ENCODE measurements at places on chromosomes 3 and 15.

DNA sequence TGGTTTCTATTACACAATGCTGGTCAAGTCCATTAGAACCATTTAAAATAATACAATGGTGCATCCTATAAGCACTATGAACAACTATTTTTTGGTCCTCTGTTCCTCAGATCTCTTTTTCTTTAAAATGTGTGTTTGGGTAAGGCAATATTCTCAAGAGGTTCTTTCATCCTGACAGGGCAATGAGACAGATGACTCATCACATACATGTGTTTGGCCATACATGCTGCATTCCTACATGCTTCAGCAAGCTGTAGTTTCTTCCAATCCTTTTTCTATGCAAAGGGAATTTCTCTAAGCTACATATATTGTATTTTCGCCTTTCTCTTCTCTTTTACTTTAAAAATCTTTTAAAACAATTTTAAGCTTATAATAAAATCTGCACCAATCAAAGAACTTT lies 52.7 kb downstream of the OTOL1 start:
- DNase-seq = no peak

DNA sequence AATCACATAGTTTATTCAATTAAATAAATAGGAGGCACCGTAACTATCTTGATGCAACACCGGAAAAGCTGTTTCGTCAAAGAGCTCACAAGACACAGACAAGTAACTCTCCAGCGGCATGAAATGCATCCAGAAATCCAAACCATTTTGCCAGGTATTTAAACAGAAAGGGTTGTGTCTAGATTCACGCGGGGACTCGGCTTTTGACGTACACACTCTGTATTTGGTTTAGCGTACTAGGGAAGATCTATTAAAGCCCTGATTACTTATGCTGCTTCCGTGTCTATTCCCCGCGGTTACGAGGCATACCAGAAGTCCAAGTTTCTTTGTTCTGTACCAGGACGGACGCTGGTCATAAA lies 718 bp downstream of the BNIP2 start:
- DNase-seq = no peak

GRCh38 chr15:66084704-66085103 lies 168.8 kb downstream of the MEGF11 start:
- no peak for DNase-seq

GRCh38 chr3:141710121-141710520 lies 28.0 kb upstream of the RNF7 start:
- DNase-seq = no peak

DNA sequence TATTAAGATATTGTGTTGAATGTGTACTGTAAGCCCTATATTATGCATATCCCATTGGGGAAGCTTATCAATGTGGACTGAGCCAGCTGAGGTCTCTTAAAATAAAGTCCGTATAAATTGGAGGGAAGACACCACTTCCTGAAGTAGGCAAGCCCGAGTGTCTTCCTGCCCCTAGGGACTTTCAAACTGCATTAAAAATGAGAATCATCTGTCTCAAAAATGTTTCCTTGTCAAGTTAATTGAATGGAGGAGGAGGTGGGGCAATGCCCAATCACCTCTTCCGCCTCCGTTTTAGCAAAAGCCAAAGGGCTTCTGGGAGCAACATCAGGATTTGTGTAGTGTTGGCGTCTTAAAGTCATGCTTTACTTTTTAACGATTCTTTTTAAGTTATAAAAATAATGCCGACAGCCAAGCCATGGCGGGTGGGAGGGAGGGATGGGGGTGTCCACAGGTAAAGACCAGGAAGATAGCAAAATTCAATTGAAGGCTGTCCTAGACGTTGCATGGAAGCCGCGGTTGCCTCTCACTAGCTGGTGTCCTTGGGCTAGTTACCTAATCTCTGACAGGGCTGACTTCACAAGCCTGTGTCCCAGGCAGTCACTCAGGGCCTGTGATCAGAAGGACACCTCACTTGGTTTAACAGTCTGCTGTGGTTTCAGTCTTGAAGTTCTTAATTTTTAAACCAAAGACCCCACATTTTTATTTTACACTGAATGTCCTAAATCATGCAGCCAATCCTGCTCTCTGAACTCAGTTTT lies 524.9 kb upstream of the PROK2 start:
- no peak for DNase-seq

DNA sequence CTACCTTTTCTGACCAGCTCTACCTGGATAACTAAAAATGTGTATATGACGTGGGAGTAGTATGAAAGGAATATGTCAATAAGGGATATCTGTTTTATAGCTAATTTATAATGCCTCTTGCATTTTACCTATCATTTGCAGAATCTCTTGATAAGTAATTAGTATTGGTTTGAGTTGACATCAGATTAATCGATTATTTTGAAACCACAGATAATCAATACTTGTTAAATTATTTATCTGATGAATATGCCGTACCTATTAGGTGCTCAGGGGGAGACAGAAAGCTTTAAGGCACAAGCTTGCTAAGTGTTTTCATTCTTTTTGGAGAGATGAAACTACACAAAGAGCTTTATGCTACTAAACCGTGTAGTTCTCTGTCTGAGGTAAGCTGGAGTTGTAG lies 24.3 kb downstream of the NR1D2 start:
- DNase-seq = no peak

DNA sequence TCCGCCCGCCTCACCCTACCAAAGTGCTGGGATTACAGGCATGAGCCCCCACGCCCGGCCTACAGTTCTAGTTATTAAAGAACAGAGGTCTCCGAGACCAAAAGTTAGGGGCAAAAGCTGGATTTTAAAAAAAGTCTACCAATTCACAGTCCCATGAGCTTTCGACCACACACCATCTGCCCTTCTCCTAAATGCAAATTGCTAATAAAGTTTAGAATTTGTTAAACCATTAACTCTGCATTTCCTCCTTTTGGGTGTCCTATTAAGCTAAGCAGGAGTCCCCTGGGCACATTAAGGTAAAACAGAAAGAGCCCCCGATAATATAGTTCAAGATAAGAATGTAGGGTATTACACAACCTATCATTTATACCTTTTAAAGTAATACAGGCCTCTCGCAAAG lies 322.7 kb downstream of the FOXP1 start:
- DNase-seq = no peak

DNA sequence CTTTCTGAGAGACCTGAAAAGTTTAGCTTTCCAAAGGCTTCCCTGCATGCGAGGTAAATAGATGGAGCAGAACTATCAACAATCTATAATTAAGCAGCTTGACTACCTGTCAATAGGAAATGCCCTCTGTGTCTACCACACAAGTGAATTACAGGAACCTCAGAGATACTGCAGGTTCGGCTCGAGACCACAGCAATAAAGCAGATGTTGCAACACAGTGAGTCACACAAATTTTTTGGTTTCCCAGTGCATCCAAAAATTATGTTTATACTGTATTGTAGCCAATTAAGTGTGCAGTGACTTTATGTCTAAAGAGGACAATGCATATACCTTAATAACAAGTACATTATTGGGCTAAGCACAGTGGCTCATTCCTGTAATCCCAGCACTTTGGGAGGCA lies 252.0 kb downstream of the UBE2E2 start:
- no peak for DNase-seq

- DNase-seq = no peak
These were observed 75.9 kb upstream of the CADPS start for GRCh38 chr3:62951037-62951613.

DNA sequence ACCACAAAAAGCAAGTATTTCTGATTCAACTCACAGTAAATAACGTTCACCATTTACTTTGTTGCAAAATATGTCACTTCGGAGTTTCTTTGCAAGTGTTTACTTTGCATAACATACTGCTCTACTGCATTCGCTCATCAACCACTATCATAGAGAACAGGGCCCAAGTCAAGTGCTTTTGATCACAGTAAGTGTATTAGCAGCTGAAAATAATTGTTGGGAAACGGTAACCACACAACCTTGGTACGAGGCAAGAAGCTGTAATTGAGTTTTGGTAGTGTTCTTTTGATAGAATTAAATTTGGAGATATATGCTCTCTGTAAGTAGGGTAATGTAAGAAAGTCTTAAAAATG lies 80.1 kb downstream of the SATB1 start:
- DNase-seq = no peak

DNA sequence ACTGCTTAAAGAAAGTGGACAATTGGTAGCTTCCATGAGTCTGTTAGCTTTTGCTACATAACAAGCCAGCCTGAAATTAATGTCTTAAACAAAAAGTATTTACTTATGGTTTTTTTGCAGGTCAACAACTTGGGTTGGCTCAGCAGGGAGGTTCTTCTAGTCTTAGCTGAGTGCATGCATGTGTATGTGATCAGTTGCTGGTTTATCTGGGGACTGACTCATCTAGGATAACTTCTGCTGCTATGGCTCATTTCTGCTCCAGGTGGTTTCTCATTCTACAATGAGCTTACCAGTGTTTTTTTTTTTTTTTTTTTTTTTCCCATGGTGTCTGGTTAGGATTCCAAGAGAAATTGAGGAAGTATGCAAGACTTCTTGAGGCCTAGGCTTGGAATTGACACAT lies 244.7 kb downstream of the NSUN3 start:
- no peak for DNase-seq

DNA sequence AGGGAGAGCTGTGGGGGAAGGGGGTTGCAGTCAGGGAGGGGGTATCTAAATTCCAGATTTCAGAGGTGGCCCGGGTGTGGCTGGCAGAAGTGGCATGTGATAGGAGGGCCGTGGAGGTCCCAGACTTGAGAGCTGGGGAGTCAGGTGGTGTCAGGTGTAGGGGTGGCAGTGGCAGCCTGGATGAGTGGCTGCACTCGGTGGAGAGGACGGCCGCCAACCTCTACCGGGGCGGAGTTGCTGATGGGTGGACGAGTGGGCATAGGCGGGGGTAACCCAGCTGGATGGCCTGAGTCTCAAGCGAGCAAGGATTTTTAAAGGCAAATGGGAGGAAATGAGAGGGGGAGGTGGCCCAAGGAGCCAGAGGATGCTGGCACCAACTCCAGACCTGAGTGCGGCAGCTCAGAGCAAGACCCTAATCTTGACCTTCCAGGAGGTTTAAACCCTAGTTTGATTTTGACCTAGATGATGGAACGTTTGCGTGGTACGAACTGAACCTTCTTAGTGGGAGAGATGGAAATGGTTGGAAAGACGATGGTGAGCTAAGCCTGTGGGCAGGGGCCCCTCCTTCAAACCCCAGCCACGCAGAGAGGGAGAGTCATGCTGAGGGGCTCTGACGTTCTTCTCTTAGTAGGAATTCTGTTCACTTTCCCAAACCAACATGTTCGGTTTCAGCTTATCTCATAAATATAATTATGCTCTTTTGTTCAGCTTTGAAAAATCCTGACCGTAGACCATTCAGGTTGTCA lies 8.0 kb downstream of the TRAK1 start:
- no peak for DNase-seq

DNA sequence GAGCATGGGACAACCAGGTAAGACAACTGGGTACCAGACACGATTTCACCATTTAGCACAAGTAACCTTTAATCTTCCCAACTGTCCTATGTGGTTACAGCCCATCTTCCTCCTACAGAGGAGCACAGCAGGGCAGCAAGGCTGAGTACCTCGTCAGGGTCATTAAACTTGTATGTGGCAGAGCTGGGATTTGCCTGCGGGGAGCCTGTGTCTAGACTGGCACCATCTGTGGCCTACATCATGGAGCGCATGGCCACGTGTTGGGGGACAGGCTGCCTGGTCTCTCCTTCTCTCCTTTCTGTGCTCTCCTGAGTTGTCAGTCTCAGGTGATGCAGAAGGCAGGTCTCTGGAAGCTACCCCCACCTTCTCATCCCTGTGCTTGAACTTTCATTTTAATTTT lies 32.2 kb downstream of the GOLGA6A start:
- DNase-seq = no peak

GRCh38 chr15:43484455-43484854 lies 8.5 kb downstream of the TP53BP1 start:
- DNase-seq = no peak

DNA sequence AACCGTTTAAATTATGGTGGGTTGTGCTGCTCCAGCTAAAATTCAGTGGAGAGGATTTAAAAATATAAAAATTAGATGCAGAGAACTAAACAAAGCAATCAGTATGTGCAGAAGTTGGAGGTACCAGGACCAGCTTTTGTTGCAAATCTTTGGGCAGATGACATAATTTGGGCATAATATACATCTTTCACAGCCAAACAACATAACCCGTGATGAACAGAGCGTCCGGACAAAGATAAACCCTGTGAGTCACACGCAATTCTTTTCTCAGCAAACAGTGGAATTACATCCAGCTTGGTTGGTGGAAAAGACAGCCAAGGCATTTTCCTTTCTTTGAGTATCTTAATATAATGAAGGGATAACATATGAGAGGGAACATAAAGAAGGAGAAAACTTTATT lies 419.4 kb upstream of the ADAMTS9 start:
- DNase-seq = no peak

DNA sequence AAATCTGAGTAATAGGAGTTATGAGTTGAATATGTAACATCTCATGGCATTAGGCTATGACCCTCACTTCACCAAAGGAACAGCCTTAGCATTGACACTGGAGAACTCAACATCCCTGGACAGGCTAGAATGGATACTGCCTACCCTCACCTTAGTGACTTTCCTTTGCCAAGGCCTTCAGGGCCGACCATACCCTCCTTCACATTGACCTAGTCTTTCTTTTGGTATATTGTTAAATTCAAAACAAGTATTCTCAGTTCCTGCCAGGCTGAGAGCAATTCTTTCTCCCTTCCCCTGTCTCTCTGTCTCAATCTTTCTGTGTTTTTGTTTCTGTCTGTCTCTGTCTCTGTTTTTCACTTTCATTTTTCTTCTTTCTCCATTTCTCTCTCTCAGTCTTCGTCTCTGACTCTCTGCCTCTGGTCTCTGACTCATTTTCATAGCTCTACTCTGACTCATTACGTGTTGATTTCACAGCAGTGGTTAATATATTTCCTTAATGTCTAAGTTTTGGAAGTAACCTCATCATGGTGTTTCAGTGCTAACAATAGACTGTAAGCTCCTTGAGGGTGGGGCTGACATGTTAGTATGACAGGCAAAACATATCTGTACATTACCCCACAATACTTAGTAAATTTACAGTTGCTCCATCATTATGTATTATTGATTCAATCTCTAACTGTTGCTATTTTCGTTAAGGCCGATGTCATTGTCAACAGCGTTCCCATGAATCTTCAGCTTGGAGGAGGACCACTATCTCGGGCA lies 32.5 kb downstream of the PARP15 start:
- DNase-seq = peak; percentile 66

GRCh38 chr3:106341087-106341486 lies 472.3 kb upstream of the CBLB start:
- no peak for DNase-seq

DNA sequence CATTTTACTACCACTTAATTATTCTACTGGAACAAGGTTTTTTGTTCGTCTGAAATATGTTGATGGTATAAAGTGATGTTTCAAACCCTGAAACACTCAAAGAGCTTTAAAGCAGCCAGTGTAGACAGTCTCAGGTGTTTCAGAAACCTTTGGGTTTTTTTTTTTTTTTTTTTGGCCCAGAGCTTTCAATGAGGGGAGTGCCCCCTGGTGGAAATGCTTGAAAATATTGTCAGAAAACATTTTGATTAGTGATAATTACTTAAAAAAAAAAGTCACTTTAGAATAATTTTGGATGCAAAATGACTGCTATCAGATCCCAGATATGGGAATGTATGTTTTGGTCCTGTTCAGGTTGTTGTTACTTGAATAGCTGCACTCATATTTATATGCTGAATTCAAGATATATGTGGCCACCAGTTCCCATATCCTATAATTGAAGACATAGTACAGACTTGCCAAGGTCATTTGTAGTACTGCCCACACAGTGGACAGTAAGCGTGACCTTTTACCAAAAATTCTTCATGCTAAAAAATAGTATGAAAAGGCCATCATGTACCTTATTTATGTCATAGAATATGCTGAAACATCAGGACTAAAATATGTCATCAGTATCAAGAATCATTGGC lies 35.9 kb downstream of the SATB1 start:
- no peak for DNase-seq

GRCh38 chr15:58486062-58486461 lies 54.3 kb downstream of the LIPC start:
- DNase-seq = no peak
